C1 segment of cervical spinal cord (tissue), 14 donors: ENCODE measurements at places on chromosomes 2 and 18.

DNA sequence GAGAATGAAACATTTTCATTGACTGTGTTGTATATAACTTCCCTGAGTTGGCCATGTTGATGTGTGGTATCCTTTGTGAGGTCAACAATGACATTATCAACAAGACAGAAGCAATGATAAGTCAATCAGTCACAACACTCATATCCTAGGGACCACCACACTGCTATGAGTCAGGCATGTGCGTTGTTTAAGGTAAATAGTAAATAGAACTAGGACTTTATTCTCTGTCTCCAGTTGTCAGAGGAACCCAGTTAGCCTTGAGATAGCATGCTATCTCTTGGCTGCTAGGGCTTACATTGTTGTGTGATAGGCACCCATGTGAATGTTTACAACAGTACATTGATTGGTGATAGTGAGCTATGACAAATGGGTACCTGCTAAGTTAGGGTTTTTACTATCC is 37.3 kb downstream of the GPD2 start:
- no peak for DNase-seq

DNA sequence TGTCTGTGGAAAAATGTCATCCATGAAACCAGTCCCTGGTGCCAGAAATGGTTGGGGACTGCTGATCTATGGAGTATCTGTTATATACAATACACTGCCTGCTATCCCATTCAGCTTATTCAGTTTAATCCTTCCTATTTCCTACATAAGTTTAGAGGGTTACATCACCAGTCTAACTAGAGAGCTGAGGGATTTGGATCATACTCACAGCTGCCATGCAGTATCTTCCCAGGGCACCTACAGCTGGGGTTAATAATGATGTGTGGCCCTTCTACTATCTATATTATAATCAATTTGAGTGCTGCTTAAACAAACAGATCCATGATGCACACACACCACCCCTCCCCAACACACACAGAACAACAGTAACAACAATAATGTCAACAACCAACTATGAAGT is 524.0 kb downstream of the LRRTM4 start:
- no peak for DNase-seq

- DNase-seq = no peak
Observed at GRCh38 chr18:49524349-49524748, 37.3 kb upstream of the C18orf32 start.

GRCh38 chr2:240248721-240249422 is 108.4 kb upstream of the OTOS start:
- DNase-seq = no peak

- DNase-seq = no peak
Observed at GRCh38 chr2:65130664-65131175, 814 bp upstream of the RAB1A start.

DNA sequence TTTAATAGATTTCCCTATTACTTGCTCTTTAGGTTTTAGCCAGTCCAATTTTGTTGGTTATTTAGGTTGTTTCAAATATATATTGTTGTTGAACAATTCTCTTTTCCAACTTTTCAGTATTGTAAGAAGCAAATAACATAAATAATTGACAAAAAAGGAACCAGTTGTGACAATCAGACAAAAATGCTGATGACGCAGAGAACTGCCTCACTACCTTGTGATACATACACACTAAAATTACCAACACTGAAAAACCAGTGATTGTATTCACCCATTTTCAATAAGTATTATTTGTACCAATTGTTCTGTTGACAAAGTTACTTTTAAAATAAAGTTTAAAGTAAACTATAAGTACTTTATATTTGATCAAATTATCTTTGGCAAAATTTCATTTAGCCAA is 43.1 kb upstream of the NABP1 start:
- no peak for DNase-seq
